ENCODE measurements at places on chromosomes 12 and 14.

- DNase-seq, result no peak
Observed at GRCh38 chr12:92695056-92695455, 7.7 kb upstream of the PLEKHG7 start.

DNA sequence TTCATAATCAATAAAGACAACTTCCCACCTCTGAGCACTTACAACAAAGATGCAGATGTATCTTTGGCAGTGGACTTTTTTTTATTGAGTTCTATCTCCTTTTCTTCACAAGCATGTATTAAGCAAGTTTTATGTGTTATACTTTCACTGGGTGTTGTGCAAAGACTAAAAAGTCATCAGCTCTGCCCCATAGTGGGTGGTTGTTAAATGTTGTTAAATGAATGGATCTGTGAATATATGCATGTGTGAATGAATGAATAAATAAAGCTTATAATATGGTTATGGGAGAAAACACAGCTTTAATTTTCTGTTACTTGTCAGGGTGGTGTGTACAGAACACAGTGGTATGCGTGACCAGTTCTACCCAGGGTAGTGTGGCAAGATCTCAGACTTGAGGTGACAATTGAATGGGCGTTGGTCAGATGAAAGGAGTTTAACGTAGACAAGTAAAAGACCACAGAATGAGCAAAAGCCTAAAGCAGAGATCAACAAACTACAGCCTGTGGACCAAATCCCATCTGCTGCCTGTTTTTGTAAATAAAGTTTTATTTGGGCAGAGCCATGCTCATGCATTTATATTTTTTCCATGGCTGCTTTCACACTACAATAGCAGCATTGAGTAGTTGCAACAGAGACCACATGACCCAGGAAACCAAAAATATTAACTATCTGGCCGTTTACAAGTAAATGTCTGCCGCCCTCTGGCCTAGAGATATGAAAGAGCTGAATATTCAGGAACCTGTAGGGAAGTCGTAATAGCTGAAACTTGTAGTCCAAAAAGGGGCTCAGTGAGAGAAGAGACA is 207.4 kb upstream of the EEA1 start:
- no peak for DNase-seq

- DNase-seq, result peak; percentile 84
Observed at GRCh38 chr12:49580572-49581535, 12.9 kb upstream of the MCRS1 start.

DNA sequence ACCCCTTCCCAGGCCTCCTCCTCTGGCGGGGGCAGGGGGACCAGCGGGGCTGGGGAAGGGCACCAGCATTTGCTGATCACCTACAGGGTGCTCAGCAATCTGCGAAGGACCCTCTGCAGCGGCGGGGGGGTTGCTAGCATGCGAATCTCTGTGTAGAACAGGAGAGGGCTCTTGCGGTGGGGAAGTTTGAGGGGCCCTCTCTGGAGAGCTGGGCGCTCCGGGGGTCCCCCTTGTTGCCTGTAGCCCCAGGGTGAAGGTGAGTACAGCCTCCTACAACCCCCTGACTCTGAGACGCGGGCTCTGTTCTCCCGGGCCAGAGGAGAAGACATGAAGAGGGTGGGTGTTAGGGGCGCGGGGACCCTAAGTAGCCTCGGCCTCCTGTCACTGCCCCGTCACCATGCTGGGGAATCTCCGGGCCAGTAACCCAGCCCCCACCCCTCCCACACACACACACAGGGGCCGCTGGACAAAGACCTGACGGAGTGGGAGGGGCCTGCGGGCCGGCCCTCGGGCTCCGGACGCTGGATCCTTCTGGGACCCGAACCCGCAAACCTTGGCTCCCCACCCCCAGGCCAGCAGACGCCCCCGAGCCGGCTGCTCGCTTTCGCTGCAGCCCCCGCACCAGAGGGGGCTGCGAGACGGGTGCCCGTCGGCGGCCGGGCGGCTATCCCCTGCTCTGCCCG is 734 bp downstream of the FIGNL2 start:
- peak; percentile 64 for DNase-seq

- peak; percentile 38 for DNase-seq
Observed at GRCh38 chr14:55911776-55912175, 206.4 kb upstream of the PELI2 start.

- peak; percentile 60 for DNase-seq
Observed at GRCh38 chr12:2376908-2377657, 324.3 kb downstream of the CACNA1C start.

DNA sequence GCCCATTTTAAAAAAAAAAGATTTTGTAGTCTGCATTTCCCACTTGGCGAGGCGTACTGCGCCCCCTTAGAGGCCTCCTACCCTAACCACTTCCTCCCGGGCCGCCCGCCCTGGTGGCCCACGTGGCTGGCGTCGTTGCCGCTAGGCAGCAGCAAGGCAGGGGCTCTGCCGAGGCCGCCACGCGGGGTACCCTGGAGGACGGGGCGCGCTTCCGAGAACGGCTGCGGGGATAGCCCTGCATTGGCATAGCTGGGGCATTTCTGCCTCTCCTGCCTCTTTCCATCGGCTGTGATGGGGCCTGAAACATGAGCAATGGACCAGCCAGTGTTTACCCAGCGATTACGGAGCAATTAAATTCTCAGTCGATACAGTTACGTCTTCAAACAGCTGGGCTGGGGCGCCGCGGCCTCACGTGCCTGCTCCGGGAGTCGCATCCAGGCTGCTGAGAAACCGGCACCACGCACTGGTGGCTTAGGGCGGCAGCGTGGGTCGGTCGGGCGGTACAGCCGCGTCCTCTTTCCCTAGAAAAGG is 38.0 kb downstream of the IQSEC3 start:
- peak; percentile 68 for DNase-seq

DNA sequence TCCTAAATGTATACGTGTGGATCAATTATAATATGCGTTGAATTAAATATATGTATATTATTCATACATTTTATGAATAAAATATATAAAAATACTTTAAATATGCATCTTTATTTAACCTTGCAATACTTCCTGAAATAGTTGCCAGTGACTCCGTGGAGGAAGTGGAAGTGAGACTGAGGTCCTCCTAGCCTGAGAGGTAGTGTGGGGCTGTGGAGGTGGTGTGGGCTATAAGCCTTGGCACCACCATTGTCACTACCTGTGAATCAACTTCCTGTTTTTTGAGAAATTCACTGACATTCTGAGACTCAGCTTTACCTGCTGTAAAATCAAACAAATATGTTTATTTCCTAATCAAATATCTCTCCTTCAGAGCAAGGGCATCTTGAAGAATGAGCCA is 514.2 kb downstream of the VRK1 start:
- DNase-seq, result no peak

DNA sequence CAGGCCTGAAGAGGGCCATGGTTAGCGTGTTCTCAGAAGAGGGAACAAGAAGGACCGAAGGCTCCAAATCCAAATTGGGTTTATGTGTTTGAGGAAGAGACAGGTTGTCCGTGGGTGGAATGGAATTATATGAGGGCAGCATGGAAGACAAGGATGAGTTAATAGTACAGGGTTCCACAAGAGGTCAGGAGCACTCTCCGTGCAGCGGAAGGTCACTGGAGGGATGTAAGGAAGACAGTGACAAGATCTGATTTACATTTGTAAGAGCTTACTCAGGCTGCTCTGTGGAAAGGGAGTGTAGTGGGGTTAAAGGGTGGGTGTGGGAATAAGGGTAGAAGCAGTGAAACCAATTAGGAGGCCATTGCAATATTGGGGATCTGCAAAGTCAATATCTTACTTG is 97.0 kb downstream of the TPH2 start:
- DNase-seq, result no peak

GRCh38 chr14:86596024-86596423 is 1066.1 kb downstream of the FLRT2 start:
- no peak for DNase-seq

- DNase-seq, result peak; percentile 41
Observed at GRCh38 chr12:21776175-21776574, 1.7 kb upstream of the KCNJ8 start.

- no peak for DNase-seq
Observed at GRCh38 chr12:51900323-51900889, 6.9 kb upstream of the ACVRL1 start.

- DNase-seq, result no peak
Observed at GRCh38 chr12:24360461-24360860, 411.0 kb upstream of the SOX5 start.

- no peak for DNase-seq
Observed at GRCh38 chr14:105860615-105861580, 334.5 kb downstream of the TMEM121 start.

DNA sequence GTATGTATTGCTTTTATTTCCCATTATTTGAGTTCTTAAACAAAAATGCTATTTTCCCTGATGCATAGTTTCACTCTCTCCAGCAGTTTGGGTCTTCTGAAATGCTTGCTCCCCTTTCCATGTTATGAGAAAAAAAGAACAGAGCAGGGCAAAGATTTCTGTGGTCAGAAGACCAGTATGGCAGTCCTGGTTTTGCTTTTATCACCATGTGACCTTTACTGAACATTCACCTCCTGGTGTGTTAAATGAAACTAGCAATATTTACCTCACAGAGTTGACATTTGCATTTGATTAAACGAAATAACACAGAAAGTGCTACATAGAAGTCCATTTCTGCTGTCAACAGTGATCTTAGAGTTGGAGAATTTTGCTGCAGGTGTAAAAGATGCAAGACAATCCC is 141.0 kb upstream of the G2E3 start:
- DNase-seq, result no peak

DNA sequence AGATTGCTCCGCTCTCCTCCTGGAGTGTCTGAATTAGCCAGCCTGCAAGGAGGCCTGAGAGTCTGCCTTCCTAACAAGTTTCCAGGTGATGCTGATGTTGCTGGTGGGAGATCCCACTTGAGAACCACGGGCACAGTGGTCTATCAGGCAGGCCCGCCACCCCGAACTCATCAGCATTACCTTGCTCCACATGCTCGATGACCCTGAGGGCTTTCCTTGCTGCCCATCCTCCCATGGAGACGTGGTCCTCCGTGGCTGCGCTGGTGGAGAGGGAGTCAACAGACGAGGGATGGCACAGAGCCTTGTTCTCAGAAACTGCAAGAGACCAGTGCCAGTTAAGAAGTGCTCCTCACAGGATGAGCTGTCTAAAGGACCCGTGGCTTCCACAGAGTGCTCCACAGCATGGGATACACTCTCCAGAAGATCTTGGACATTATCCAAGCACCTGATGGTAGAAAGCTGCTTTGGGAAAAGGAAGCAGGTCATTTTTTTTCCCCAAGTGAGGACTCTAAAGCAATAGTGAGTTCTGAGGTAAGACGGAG is 18.3 kb downstream of the HAL start:
- DNase-seq, result no peak
